ENCODE measurements at places on chromosomes 1 and 21.

- DNase-seq = no peak
Measured at GRCh38 chr1:220451532-220451931, 76.4 kb upstream of the MARK1 start.

GRCh38 chr1:68442822-68443556, 6.8 kb downstream of the RPE65 start:
- DNase-seq = no peak

DNA sequence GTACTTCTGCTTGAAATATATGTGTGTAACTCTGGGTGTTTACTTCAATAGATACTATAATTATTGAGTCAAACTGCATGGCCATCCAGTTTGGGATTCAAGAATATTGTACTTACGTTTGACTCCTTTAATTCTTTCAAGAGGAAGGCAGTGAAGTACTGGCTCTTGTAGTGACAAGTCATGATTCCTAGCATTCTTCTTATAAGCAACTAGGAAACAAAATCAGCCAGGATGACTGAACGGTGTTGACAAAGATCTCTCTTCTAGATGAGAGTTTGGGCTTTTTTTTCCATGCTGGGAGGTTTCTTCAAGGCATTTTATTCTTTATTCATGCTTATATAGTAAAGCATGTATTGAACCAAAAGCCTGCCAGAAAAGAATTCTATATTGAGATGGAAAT, 58.3 kb downstream of the CLEC20A start:
- DNase-seq = no peak

DNA sequence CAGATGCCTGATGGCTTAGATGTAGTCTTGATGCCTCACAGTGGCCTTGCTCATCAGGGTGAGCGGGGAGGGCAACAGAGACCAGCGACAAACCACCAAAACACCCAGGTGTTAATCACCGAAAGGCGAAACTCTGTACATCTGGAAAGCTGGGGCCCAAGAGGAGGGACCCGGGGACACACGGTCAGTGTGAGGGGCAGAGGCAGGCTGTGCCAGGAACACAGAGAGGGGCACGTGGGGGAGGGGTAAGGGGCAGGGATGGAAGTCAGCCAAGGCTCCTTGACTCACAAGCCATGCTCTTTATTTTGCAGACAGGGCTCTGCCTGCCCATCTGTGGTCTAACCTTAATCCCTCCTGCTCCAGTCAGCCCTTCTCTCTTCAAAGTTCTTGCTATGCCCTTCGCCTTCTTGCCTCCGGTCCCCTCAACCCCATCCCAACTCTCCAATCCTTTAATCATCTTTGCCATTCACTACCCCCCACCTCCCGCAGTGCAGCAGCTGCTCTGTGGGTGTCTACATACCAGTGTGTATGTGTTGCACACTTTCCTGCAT, 4.3 kb downstream of the MEF2D start:
- DNase-seq = no peak

- DNase-seq = no peak
Measured at GRCh38 chr1:147124266-147124665, 48.0 kb downstream of the PRKAB2 start.

DNA sequence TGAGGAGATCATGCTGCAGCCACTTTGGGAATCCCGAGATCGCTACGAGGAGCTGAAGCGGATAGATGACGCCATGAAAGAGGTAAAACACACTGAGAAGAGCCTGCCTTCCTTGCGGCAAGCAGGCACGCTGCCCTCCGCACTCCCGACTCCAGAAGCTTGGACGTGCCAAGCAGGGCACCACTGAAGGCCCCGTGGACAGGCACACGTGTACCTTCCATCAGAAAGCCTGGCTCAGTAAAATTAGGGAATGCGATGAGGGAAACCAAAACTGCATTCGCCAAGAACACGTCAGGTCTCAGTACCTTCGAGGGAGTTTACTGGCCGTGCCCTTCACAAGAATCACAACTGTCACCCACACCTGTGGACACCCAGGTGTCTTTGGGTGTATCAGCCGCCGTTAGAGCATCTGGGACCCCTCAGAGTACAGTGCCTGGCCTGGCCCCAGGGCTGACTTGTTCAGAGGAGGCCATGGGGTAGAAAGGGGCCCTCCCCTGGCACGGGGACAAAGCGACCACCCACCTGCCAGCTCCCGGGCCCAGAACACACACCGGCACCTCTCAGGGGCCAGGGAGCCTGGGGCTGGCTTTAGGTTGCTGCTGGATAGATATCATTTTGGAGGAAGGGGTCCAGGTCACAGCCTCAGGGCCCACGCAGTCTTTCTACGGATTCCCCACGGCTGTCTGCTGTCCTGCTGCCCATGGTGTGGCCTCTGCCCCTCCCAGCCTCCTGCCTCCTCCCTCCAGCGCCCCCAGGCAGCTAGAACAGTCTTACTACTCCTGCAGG, 108.4 kb downstream of the WDR4 start:
- no peak for DNase-seq

DNA sequence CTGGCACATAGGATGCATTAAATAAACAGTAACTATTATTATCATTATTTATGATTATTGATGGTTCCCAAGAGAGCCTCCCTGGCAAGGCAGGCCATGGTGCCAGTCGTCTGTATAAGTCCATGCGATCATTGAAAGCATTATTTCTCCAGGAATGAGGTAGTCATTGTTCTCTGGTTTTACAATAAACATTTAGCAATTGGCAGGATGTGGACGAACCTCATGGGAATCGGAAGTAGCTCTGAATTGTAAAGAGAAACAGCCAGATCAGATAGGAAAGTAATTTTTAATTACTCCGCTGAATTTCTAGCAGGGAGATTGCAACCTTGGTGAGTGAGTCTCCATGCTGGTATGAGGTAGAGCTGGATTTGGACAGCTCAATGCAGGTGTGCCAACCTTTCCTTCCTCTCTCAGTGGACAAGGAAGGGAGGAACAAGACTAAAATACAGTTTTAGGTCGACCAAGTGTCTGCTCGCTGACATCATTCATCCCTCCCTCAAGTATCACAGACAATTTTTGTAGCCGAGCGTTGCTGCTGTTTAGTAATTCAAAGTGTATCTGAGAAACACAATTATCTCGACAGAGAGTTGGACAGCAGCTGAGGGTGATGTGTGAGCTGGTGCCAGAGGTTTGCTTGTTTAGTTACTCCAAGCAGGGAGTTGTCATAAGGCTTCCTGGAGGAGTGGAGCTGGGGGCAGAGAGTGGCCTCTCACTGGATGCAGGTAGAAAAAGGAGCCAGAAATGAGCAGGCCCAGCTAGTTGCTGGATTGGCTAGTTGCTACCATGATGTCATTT, 250.8 kb downstream of the KCNJ6 start:
- DNase-seq = no peak

GRCh38 chr1:156860113-156860627, 495 bp upstream of the NTRK1 start:
- peak; percentile 46 for DNase-seq

DNA sequence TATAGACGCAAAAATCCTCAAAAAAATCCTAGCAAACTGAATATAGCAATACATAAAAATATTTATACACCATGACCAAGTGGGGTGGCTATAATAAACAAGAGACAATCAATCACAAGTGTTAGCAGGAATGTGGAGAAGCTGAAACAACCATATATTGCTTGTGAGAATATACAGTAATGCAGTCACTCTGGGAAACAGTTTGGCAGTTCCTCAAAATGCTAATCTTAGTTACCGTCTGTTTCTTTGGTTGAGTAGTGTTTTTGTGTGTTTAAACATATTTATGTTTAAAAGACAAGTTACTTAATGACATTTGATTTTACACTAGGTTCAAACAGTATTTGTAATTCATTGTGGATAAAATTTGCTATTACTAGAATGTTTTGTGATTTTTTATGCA, 792.0 kb downstream of the LTN1 start:
- no peak for DNase-seq

DNA sequence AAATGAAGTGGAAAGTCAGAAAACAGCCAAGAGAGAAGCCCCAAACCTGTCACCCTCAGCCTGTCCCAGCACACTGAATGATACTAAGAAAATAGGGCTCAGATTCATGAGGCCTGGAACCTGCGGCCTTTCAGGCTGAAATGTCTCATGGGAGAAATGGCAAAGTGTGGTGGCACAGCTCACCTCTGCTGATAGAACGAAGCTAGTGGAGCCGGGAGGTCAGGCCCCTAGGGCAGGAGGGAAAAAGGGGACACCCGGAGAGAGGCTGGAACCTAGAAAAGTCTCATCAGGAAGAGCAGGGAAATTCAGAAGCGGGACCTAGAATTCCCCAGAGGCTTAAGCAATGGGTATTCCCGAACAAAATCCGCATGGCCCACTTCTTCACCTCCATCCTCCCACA, 107.1 kb downstream of the BCAR3 start:
- no peak for DNase-seq

DNA sequence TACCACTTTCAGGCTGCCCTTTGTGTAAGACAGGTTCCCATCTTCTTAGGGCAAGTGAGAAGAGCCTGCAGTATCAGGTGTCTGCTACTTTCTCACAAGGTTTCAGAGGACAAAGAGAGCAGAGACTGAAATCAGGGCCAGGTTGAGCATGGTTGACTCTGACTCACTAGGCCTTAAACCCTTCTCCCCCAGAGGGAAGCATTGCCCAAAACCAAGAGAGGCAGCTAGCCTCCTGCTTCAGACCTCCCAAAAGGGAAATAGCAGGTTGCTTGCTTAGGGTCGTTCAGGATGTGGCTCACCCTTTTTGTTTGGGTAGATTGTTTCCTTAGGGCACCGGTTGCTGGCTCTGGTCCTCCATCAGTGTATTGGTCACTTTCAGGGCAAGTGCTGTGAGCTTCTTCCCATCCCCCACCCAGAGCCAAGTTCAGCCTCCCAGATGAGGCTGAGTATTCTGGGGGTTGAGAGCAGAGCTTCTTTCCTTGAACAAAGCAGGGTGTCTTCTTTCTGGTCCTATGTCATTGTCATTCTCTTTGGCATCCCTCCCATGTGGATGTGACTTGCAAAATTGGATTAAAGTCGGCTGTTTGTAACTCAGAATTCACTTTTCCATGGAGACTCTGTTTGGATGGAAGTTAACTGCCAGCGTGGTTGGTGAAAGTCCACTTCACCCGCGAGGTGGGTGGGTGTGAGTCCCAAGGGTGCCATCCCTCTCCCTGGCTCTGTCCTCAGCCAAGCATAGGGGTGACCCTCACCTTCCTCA, 55.5 kb upstream of the GALNT2 start:
- DNase-seq = no peak

GRCh38 chr21:34526618-34527290, 14.7 kb upstream of the KCNE1 start:
- no peak for DNase-seq

GRCh38 chr1:64396817-64397216, 73.1 kb upstream of the CACHD1 start:
- DNase-seq = no peak

DNA sequence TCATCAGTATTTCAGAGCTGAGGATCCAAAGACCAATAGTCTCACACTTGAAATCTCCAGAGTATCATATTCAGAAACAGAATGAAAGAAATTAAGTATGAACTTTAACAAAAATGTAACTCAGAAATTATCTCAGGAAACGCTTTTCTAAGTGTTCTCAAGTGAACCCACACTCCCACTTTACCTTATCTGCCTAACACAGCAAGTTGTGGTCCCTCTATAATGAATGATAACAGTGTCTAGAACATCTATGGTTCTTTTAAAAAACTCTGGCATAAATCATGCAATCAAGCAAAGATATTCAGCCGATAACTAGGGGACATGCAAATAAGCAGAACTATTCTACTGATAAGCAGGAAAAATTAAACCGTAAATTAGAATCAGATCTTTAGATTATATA, 1574.2 kb downstream of the PLA2G4A start:
- no peak for DNase-seq

GRCh38 chr1:160428655-160429054, 28.3 kb downstream of the VANGL2 start:
- no peak for DNase-seq
